ENCODE measurements at places on chromosomes 7 and 10. TPM values are rescaled to one million over a fixed set of nuclear protein-coding genes. Genes with fewer than 3 reads are reported as not detected.
A peak's percentile ranks its signal among the peaks of the same experiment; 100 is the strongest.

DNA sequence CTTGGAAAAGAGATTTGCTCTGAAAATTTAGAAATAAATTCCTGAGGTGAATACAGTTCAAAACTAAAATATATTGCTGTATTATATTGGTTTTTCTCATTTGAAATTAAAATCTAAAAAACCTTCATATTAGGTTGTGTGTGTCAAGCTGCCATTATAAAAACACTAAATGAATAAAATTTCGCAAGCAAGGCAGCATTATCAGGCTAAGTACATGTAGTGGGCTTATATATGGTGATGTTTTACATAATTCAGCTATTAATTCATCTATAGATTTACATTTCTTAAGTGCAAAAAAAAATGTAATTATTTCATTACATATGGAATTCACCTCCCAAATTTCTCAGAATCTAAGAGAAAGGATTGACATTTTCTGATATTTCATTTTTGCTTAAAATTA, 5.3 kb downstream of the MEOX2 start:
- no peaks in the 10 kb centered on the region for H3K4me1 ChIP-seq
- no peak overlapping the region for H3K27ac ChIP-seq
- H3K27me3 ChIP-seq, result peaks cover 15% of the 10 kb centered on the region

DNA sequence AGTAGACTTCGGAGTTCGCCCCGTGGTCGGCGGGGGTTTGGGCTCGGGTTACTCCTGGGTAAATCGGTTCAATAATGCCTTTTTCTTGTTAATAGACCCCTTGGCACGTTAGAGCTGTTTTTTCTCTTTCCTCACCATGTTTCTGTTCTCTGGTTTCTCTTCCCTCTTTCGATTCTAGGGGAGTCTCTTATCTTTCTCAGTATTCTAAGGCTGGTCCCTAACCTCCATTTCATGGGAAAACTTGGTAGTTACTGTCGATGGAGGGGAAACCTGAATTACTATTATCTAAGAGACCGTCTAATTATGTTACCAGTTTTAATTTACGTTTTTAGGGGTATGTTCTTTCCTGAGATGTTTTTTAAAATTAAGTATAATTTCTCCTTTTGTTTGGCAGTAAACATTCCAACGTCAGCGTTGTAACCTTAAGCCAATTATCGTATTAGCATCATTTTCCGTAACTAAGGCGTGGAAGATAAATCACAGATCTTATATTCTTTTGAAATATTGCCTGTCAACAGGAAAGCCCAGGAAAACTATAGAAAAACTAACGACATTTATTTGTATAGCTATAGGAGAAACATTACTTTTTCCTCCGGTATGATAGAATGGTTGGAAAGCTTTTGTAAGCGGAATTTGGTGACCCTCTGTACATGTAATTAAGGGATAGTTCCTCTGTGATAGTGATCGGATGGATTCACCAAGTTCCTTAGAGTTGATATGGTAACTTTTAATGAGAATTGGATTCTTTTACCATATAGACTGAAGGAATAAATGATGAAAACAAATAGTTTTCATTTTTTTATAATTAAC, 847 bp downstream of the BTAF1 start:
- peaks cover 17% of the 10 kb centered on the region for H3K36me3 ChIP-seq
- H3K27ac ChIP-seq, result peak overlapping the region; percentile 99
- peaks cover 45% of the 10 kb centered on the region for H3K4me1 ChIP-seq
- DNase-seq, result no peak
- H3K27me3 ChIP-seq, result no peaks in the 10 kb centered on the region

- no peaks in the 10 kb centered on the region for H3K4me1 ChIP-seq
- H3K4me3 ChIP-seq, result no peak overlapping the region
- no peaks in the 10 kb centered on the region for H3K36me3 ChIP-seq
- DNase-seq, result no peak
- H3K27ac ChIP-seq, result no peak overlapping the region
These were observed 72.9 kb downstream of the CDK14 start for GRCh38 chr7:90668992-90669391.

DNA sequence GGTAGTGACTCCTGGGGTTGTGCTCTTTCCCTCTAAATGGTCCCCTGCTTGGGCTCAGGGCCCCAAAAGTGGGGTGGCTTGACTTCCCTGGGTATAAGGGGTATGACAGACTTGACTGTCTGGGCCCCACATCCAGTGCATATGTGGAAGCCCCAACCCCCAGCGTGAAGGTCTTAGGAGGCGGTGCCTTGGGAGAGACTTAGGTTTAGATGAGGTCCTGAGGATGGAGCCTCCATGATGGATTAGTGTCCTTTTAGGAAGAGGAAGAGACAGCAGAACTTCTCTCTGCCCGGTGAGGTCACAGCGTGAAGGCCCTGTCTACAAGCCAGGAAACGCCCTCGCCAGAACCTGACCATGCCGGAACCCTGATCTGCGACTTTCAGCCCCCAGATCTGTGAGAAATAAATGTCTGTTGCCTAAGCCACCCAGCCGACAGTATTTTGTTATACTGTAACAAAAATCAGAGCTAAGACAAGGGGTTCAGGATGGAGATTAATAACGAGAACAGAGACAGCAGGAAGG, 23.8 kb downstream of the PODXL start:
- H3K27me3 ChIP-seq, result peaks cover 4% of the 10 kb centered on the region
- H3K4me3 ChIP-seq, result no peak overlapping the region
- no peak for DNase-seq
- no peaks in the 10 kb centered on the region for H3K4me1 ChIP-seq
- H3K27ac ChIP-seq, result no peak overlapping the region
- no peaks in the 10 kb centered on the region for H3K36me3 ChIP-seq

GRCh38 chr10:108862676-108863350, 1060.5 kb downstream of the XPNPEP1 start:
- DNase-seq, result no peak
- no peaks in the 10 kb centered on the region for H3K4me1 ChIP-seq
- no peak overlapping the region for H3K27ac ChIP-seq
- no peak overlapping the region for H3K4me3 ChIP-seq
- H3K27me3 ChIP-seq, result no peaks in the 10 kb centered on the region

- H3K4me1 ChIP-seq, result no peaks in the 10 kb centered on the region
- no peak overlapping the region for H3K27ac ChIP-seq
- H3K27me3 ChIP-seq, result peaks cover 8% of the 10 kb centered on the region
- H3K36me3 ChIP-seq, result no peaks in the 10 kb centered on the region
- H3K4me3 ChIP-seq, result no peak overlapping the region
These were observed 8.2 kb upstream of the NKX6-2 start for GRCh38 chr10:132793871-132794849.

- H3K4me3 ChIP-seq, result no peak overlapping the region
- H3K27ac ChIP-seq, result no peak overlapping the region
- H3K36me3 ChIP-seq, result no peaks in the 10 kb centered on the region
- H3K4me1 ChIP-seq, result peaks cover 5% of the 10 kb centered on the region
- DNase-seq, result peak; percentile 38
These were observed 71.9 kb downstream of the WIPF3 start for GRCh38 chr7:29878081-29878688.

GRCh38 chr10:47111329-47111862, 188.6 kb upstream of the GDF10 start:
- H3K27ac ChIP-seq, result no peak overlapping the region
- H3K27me3 ChIP-seq, result no peaks in the 10 kb centered on the region
- no peaks in the 10 kb centered on the region for H3K36me3 ChIP-seq

The ABCB1 gene
- total RNA-seq, result 4.5 TPM

The CTTNBP2 gene
- not detected for total RNA-seq

GRCh38 chr7:24213311-24213710, 70.7 kb upstream of the NPY start:
- H3K36me3 ChIP-seq, result no peaks in the 10 kb centered on the region
- no peak overlapping the region for H3K27ac ChIP-seq
- H3K4me3 ChIP-seq, result no peak overlapping the region
- no peaks in the 10 kb centered on the region for H3K27me3 ChIP-seq

The TRIM50 gene
- total RNA-seq, result not detected

The OR2A5 gene
- not detected for total RNA-seq

DNA sequence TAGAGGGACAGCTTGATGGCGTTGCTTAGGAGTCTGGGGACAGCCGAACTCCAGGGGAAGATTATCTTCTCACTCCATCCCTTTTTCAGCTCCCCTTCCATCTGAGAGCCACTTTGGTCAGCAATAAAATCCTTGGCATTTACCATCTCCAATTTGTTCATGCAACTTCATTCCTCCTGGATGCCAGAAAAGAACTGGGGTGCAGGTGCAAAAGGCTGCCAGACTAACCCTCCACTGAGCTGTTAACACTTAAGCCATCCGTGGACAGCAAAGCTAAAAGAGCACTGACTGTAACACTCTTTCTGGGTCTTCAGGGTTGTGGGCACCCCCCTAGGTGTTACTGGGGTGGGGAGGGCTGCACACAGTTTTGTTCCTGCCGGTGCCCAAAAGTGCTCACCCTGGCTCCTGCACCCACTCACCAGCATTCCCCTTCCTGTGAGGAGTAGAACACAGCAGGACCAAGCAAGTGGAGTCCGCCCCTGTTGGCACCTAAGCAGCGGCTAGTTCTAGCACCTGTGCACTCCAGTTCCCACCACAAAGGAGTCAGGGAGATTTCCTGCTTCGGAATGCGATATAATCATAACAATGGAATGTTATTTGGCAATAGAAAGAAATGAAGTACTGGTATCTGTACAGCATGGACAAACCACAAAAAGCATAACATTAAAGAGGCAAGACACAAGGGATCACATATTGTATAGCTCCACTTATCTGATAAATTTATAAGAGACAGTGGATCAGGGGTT, 95.1 kb downstream of the NPY start:
- H3K4me1 ChIP-seq, result no peaks in the 10 kb centered on the region
- DNase-seq, result no peak
- no peak overlapping the region for H3K4me3 ChIP-seq

DNA sequence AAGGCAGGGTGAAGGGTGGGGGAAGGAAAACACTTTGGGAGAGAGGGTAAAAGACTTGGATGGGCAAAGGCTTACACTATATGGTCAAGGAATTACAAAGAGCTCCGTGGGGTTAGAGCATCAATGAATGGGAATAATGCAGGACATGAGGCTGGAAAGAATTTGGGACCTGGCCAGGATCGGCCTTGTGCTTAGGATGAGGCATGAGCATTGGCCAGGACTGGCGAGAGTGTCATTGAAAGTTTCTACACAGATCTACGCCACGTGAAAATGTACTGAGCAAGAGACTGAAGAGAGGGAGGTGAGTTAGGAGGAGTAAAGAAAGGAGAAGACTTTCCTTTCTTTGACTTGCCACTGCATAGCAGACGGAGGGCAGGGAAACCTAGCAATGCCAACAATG, 142.8 kb downstream of the PTEN start:
- no peak overlapping the region for H3K4me3 ChIP-seq
- H3K27ac ChIP-seq, result no peak overlapping the region
- DNase-seq, result no peak
- H3K36me3 ChIP-seq, result no peaks in the 10 kb centered on the region

- no peak overlapping the region for H3K27ac ChIP-seq
- DNase-seq, result no peak
- no peaks in the 10 kb centered on the region for H3K36me3 ChIP-seq
- H3K27me3 ChIP-seq, result no peaks in the 10 kb centered on the region
These were observed 4.3 kb downstream of the ANKRD1 start for GRCh38 chr10:90916392-90917237.

The LANCL2 gene
- 11.7 TPM for total RNA-seq

GRCh38 chr7:50304911-50305582, 531 bp downstream of the IKZF1 start:
- peaks cover 52% of the 10 kb centered on the region for H3K36me3 ChIP-seq
- H3K27me3 ChIP-seq, result no peaks in the 10 kb centered on the region
- peaks cover 36% of the 10 kb centered on the region for H3K4me1 ChIP-seq
- H3K4me3 ChIP-seq, result peak overlapping the region; percentile 95

The RELN gene
- not detected for total RNA-seq

The TMEM225B gene
- 0.58 TPM for total RNA-seq

The CHRM2 gene
- not detected for total RNA-seq

DNA sequence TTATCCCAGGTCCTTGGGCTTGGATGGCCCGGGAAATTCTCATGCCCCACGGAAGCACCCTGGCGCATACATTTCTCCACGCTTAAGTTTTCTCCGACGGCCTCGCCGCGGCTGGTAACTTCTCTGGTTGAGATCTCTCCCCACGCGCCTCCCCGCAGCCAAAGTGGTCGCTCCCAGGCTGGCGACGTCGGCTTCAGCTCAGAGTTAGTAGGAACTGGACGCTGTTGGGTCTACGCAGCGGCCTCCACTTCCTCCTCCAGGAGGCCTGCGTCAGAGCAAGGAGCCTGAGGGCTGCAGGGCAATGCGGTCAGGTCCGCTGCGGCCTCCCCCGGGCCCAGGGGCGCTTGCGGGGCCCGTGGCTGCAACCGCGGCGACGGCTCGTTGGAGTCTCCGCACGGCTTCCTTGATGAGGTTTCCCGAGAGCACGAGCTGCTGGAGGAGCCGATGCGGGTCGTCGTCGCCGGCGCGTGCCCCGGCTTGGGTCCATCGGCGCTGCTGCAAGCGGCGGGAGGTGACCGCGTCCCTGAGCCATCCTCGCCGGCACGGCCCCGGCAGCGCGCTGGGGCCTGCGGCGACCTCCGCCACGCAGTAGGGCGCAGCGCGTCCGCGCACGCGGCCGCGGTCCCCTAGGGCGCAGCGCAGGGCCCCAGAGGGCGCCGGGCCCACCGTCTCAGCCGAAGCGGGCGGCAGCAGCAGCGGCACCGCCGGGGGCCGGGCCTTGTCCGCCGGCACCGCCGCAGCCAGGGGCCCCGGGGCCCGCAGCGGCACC, 744 bp downstream of the FRAT2 start:
- peak overlapping the region; percentile 86 for H3K27ac ChIP-seq
- H3K36me3 ChIP-seq, result peaks cover 15% of the 10 kb centered on the region
- H3K4me3 ChIP-seq, result peak overlapping the region; percentile 83
- H3K4me1 ChIP-seq, result peaks cover 47% of the 10 kb centered on the region
- DNase-seq, result peak; percentile 68
- H3K27me3 ChIP-seq, result no peaks in the 10 kb centered on the region

DNA sequence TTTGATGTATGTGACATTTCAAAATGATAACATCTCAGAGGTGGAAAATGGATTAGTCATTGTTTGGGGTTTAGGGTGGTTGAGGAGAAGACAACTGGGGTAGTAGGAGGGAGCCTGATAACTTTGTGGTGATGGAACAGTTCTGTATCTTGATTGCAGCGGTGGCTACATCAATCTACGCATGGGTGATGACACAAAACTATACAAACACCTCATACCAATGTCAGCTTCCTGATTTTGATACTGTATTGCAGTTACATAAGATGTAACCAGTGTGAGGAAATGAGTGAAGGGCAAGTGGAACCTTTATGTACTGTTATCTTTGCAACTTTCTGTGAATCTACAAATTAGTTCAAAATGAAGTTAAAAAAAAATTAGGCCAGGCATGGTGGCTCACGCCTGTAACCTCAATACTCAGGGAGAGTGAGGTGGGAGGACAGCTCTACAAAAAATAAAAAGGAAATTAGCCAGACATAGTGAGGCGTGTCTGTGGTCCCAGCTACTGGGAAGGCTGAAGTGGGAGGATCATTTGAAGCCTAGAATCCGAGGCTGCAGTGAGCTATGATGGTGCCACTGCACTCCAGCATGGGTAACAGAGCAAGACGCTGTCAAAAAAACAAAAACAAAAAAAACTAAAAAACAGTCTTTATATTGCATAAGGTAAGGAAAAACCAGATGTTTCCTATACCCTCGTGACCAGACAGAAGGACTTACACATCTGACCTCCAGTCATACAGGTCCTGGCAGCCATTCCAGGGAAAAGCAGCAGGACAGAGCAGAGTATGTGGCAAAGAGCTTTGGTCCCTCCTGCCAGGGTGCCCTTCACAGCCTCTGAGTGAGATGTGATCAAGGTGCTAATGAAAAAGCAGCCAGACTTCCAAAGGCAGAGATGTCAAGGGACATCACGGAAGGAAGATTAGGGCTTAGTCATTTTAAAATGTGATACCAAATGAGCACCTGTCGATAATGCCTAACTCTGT, 50.8 kb downstream of the CYTH3 start:
- H3K27ac ChIP-seq, result peak overlapping the region; percentile 67
- peaks cover 15% of the 10 kb centered on the region for H3K27me3 ChIP-seq
- peak overlapping the region; percentile 9 for H3K4me3 ChIP-seq
- DNase-seq, result peak; percentile 63

GRCh38 chr10:85611093-85611740, 755.4 kb downstream of the GRID1 start:
- no peak overlapping the region for H3K4me3 ChIP-seq
- DNase-seq, result no peak
- H3K27me3 ChIP-seq, result no peaks in the 10 kb centered on the region
- H3K4me1 ChIP-seq, result peaks cover 49% of the 10 kb centered on the region

The PDIA4 gene
- 90.1 TPM for total RNA-seq

The MRPS24 gene
- 149 TPM for total RNA-seq
